WTC11 (cell line): ENCODE measurements at places on chromosomes 5 and 9. TPM values are rescaled to one million over a fixed set of nuclear protein-coding genes. Genes with fewer than 3 reads are reported as not detected.
A peak's percentile ranks its signal among the peaks of the same experiment; 100 is the strongest.

The PDZD2 gene
- total RNA-seq: 7.1 to 11.4 TPM (median 7.5 TPM) in 3 replicates

The DAB2 gene
- 3.8 to 7.2 TPM (median 3.9 TPM) in 3 replicates for total RNA-seq

The PKD2L2 gene
- 0.21 TPM in 1 of 3 replicates, not detected in the others for total RNA-seq

The PCDHA12 gene
- 9.6 to 10.7 TPM (median 10.1 TPM) in 3 replicates for total RNA-seq

The KCNMB1 gene
- 0.16 to 0.24 TPM (median 0.21 TPM) in 3 replicates for total RNA-seq

The ADAMTS12 gene
- total RNA-seq: 10.2 to 13.5 TPM (median 11.5 TPM) in 3 replicates

The RUSC2 gene
- 7.3 to 9.4 TPM (median 8.7 TPM) in 3 replicates for total RNA-seq

The FAM219A gene
- 17.2 to 20.6 TPM (median 19.5 TPM) in 3 replicates for total RNA-seq

The PCDHB12 gene
- 2.7 to 3.1 TPM (median 3.1 TPM) in 3 replicates for total RNA-seq

DNA sequence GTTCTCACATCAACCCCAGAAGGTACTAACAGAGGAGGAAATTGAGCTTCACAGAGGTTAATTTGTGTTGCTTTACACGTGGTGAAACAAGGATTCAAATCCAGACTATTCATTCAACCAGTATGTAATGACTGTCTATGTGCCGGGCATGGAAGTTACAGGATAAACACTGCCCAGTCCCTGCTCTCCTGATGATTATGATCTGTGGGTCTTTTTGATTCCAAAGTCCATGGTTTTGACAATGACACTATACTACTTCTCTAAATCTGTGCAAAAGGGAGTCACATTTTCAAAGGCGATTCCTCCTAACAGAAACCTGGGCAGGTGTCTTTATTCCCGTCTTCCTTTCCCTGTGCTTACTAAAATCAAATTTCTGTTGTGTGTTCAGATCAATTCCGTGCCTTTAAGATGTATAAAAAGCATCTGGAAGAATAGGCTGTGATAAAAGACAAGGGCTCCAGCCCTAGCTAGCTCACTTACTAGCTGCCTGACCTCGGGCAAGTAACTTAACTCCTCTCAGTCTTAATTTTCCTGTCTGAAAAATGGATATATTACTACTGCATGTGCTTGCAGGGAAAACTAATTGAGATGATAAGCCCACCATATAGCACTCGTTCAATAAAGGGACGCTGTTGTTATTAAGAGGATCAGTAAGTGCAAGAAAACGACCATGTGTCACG lies 970 bp upstream of the CREBRF start:
- H3K27ac ChIP-seq: no peak overlapping the region
- no peak for DNase-seq
- H3K4me3 ChIP-seq: peak overlapping the region; percentile 93

DNA sequence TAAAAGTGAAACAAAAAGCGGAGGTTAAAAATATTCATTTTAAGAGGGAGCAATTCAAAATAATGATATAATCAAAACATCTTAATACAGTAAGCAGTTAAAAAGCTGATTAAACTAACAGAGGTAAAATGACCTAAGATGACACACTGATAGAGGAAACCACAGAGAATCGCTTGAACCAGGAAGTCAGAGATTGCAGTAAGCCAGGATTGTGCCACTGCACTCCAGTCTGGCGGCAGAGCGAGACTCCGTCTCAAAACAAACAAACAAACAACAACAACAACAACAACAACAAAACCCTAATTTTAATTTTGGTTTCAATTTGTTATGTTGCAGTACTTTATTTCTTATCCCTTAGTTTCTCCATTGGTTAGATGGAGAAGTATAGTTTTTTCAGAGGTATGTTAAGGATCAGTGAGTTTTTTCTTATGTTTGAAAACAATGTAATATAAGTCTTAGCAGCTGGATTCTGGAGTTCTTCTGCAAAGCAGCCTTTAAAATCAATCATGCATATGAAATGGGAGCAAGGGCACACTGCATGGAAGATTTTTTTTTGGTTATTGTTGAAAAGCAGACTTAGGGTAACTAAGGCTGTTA lies 58.5 kb downstream of the MLANA start:
- no peaks in the 10 kb centered on the region for H3K36me3 ChIP-seq
- H3K27me3 ChIP-seq: no peaks in the 10 kb centered on the region
- peaks cover 20% of the 10 kb centered on the region for H3K4me1 ChIP-seq
- DNase-seq: no peak
- no peak overlapping the region for H3K27ac ChIP-seq
- H3K4me3 ChIP-seq: no peak overlapping the region

GRCh38 chr5:160330212-160330611 lies 17.8 kb upstream of the CCNJL start:
- no peak overlapping the region for H3K4me3 ChIP-seq
- no peak for DNase-seq
- no peaks in the 10 kb centered on the region for H3K4me1 ChIP-seq
- H3K27me3 ChIP-seq: no peaks in the 10 kb centered on the region; the same call in 1 of the 2 replicates

DNA sequence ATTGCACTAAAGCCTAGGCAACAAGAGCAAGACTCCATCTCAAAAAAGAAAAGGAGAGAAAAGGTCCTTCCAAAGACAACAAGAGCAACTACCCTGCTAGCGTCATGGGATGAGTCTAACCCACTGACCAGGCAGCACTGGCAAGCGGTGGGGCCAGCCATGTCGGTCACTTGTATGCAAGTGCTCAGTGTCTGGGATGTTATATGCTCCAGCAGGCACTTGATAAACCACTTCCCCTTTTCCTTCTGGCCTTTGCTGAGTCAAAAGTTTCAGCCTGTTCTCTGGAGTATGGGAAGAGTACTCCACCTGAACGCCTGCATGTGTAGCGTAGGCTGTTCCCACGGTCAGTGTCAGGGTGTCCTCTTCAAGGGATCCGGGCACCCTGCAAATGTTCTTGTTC lies 9.2 kb upstream of the MXD3 start:
- H3K4me3 ChIP-seq: no peak overlapping the region
- no peak for DNase-seq
- peaks cover 20% of the 10 kb centered on the region for H3K4me1 ChIP-seq
- H3K27me3 ChIP-seq: no peaks in the 10 kb centered on the region; the same call in 1 of the 2 replicates
- H3K36me3 ChIP-seq: peaks cover 12% of the 10 kb centered on the region

DNA sequence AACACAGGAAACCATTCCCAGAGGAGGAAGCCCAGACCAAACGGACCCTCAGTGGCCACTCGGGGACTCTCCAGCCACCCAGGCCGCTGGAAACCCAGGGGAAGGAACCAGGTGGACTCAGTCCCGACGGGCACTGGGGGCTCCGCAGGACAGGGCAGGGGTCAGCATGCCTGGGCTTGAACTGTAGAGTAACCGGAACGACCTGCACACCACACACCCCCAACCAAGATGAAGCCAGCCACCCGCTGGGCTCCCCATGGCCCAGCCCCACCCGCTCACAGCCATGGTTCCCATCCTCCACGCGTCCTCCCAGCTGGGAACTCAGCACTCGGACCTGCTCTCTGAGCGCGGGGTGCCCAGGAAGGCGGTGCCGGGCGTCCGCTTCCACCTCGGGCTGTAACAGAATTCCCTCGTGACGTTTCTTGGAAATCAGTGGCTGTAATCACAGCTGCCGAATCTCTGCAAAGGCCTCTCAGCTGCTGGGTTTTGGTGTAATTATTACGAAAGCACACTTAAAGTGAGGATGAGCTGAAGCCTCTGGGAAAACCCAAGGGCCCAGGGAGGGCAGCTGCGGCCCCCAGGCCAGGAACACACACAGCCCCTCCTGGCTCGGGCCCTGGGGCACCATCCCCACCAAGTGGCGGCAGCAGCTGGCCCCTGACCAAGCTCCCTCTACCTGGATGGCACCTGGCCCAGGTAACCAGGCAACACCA lies 13.8 kb downstream of the NACC2 start:
- DNase-seq: no peak
- no peak overlapping the region for H3K4me3 ChIP-seq
- H3K36me3 ChIP-seq: no peaks in the 10 kb centered on the region
- no peaks in the 10 kb centered on the region for H3K27me3 ChIP-seq
- no peaks in the 10 kb centered on the region for H3K4me1 ChIP-seq

DNA sequence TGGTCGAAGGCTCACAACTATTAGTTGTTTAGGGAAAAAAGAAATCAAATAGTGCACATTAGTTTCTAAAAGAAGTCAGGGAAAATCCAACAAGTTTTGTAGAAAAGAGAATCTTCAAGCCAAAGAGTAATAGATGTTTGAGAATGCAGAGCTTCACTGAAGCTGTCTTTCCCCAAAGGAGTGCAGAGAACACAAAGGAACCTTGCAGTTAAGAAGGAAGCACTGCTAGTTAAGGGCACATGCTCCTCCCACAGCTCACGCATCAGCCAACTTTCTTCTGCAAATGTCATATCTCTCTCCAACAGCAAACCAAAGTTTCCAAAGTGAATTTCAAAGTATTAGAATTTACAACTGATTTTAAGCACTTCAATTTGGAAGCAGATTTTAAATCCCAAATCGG lies 116.4 kb upstream of the FST start:
- no peak for DNase-seq
- no peak overlapping the region for H3K4me3 ChIP-seq
- no peaks in the 10 kb centered on the region for H3K27me3 ChIP-seq
- peaks cover 4% of the 10 kb centered on the region; the same call in 1 of the 2 replicates for H3K4me1 ChIP-seq
- H3K36me3 ChIP-seq: no peaks in the 10 kb centered on the region
- no peak overlapping the region for H3K27ac ChIP-seq

DNA sequence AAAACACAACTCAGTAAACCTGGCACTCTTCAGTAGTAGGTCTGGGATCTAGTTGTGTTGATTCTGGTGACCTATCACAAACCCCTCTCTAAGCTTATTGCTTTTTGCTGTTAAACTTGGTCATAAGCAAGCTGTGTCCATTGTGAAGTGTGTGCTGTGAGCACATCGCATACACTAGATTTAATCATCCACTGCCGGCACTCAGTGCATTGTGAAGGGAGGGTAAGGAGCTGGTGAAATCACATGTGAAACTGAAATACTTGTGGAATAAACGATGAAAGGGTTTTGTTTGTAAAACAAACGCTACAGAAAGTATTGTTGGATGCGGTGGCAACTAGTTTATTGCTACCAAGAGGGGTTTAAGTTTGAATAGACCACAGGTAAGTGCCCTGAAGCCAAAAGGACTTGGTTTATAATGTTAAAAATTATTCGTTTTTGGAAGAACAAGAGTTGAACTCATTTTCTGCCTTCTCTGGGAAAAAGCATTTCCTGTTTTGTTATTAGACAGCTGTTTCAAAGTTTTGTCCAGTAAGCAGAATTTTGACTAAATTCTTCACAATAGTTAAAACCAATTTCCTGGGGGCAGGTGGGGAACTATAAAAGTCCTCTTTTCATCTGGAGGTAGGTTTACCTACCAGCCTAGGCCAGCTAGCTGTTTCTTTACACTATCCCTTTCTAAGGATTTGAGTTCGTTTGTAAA lies 24.6 kb downstream of the TJP2 start:
- H3K27ac ChIP-seq: peak overlapping the region; percentile 51; the same call in 1 of the 2 replicates
- no peak overlapping the region for H3K4me3 ChIP-seq
- DNase-seq: no peak
- peaks cover 3% of the 10 kb centered on the region; the same call in 1 of the 2 replicates for H3K36me3 ChIP-seq
- peaks cover 69% of the 10 kb centered on the region for H3K4me1 ChIP-seq

DNA sequence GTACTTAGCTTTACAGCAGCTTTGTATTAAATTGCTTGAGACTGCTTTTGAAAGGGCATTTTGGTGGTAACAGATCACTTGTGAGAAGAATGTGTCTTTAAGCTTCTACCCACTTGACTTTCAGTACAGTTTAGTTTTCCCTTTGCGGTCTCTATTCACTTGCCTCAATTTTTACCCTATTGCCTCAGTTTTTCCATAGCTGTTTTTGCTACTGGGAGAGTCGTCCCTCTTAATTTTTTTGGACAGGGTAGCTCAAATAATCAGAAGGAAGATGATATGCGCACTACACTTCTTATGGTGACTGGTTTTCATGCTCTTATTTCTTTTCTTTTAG lies 18.8 kb downstream of the UGCG start:
- no peak overlapping the region for H3K27ac ChIP-seq
- H3K27me3 ChIP-seq: no peaks in the 10 kb centered on the region
- H3K4me3 ChIP-seq: no peak overlapping the region

DNA sequence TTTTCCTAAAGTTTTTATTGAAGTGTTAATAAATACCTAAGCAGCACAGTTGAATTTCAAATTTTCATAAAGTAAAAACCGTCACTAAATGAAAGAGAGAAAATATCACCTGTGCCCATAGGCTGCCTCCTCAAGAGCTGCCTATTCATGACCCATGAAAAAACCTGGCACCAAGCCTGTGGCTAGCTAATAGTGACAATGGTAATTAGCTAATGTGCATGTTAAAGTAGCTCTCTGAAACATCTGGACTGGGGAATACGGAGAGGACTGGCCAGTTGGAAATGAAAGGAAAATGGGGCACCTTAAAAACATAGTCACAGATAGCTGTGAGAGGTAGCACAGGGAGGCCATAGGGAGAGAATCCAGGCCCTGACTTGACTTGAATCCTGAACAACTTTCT lies 5.4 kb upstream of the GNE start:
- H3K4me1 ChIP-seq: no peaks in the 10 kb centered on the region
- H3K4me3 ChIP-seq: no peak overlapping the region
- no peaks in the 10 kb centered on the region for H3K27me3 ChIP-seq
- H3K27ac ChIP-seq: no peak overlapping the region
- no peak for DNase-seq
- H3K36me3 ChIP-seq: 0 out of 2 replicates have a peak, but pooled peaks cover 5% of the 10 kb centered on the region

DNA sequence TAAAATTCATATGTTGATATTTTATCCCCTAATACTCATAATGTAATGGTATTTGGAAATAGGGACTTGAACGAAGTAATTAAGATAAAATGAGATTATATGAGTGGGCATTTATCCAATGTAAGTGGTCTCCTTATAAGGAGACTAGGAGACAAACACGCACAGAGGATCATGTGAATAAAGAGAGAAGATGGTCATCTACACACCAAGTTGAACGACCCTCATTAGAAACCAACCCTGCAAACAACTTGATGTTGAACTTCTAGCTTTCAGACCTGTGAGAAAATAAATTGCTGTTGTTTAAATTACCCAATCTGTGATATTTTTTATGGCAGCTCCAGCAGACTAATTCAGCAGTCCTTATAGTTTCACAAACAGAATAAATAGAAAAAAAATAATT lies 27.5 kb upstream of the SELENOP start:
- H3K36me3 ChIP-seq: no peaks in the 10 kb centered on the region; the same call in 1 of the 2 replicates
- H3K4me3 ChIP-seq: no peak overlapping the region
- no peak overlapping the region for H3K27ac ChIP-seq
- no peak for DNase-seq
- no peaks in the 10 kb centered on the region for H3K27me3 ChIP-seq
- H3K4me1 ChIP-seq: no peaks in the 10 kb centered on the region

GRCh38 chr9:134602547-134603362 lies 38.8 kb upstream of the COL5A1 start:
- no peaks in the 10 kb centered on the region for H3K4me1 ChIP-seq
- no peaks in the 10 kb centered on the region for H3K36me3 ChIP-seq
- no peaks in the 10 kb centered on the region for H3K27me3 ChIP-seq
- H3K4me3 ChIP-seq: no peak overlapping the region

GRCh38 chr5:31487506-31487905 lies 44.4 kb downstream of the DROSHA start:
- H3K4me3 ChIP-seq: no peak overlapping the region
- H3K4me1 ChIP-seq: peaks cover 22% of the 10 kb centered on the region
- DNase-seq: no peak

DNA sequence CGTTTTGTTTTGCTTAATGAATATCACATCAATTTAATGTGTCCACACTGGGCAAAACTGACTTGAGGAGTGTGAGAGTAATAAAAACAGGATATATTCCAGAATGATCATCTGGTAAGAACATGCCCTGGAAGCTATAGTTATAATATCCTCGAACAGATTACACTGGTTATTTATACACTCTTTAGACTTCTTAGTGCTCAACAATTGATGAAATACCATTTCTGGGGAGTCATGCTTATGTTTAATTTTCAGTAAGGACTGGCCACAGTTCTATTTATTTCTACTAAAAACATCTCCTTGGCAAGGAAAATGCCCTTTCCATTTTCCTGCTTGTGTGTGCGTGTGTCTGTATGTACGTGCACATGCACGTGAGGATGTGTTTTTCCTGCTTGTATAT lies 205.0 kb downstream of the TRIO start:
- DNase-seq: no peak
- peaks cover 17% of the 10 kb centered on the region for H3K4me1 ChIP-seq
- peaks cover 35% of the 10 kb centered on the region for H3K36me3 ChIP-seq
- no peak overlapping the region for H3K4me3 ChIP-seq
- H3K27ac ChIP-seq: peak overlapping the region; percentile 26
- H3K27me3 ChIP-seq: no peaks in the 10 kb centered on the region
